Lung microvascular endothelial cell (primary cell): ENCODE measurements at places on chromosomes 6 and 20. TPM values are rescaled to one million over a fixed set of nuclear protein-coding genes. Genes with fewer than 3 reads are reported as not detected.

DNA sequence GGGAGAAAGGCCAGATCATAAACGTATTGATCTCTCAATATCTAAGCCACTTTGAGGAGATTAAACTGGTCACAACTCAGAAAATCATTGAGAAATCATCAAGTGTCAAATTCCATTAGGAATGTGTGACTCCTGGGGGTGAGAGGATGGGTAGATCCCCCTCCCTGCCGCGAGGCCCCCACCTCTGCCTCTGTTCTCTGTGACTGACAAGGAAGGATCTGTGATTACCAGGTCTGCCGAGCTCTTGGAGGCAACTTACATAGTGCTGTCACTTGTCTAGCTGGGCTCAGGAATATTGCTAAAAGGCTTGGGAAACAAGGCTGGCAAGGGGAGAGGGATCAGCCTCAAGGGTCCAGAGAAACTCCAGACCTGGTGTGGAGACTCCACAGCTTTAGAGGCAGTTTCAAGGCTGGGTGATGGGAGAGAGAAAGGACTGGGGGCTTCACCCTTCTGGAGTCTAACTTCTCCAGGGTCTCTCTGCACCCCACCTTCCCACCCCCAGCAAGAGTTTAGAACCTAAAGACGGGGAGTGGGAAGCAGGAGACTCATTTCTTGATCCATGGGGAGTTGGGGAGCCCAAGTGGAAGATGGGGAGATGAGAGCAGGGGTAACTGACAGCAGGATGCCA is 11.6 kb upstream of the ARMC12 start:
- DNase-seq: no peak

- no peak for DNase-seq
These were observed 257.6 kb downstream of the LAMA2 start for GRCh38 chr6:129140526-129140925.

GRCh38 chr6:154849475-154849874 is 116.3 kb downstream of the SCAF8 start:
- DNase-seq: no peak

DNA sequence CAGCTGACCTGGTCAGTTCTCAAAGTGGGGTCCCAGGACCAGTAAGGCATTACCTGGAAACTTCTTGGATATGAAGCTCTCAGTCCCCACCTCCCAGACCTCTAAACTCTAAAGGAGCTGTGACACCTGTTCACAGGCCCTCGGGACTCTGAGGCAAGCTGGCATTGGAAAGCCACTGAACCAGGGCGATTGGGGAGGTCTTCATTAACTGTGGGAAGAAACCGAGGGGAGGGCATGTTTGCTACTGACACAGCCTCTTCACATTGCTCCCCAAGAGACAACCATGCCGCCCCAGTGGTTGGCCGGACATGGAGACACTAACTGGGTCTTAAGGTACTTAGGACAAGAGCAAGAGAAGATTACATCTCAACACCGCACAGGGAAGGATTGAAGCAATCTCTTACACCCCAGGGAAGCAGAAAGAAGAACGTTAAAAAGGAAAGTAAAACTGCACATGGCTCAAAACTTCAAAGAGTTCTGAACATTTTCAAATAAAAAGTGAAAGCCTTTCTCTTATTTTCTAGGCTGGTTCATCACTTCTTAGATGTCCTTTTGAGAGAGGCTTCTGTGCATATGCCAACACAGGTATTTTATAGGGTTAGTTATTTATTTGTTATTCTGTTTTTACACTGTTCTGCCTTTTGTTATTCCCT is 210.0 kb upstream of the CST7 start:
- no peak for DNase-seq

- DNase-seq: no peak
These were observed 52.1 kb downstream of the PLAGL1 start for GRCh38 chr6:143955971-143956370.

DNA sequence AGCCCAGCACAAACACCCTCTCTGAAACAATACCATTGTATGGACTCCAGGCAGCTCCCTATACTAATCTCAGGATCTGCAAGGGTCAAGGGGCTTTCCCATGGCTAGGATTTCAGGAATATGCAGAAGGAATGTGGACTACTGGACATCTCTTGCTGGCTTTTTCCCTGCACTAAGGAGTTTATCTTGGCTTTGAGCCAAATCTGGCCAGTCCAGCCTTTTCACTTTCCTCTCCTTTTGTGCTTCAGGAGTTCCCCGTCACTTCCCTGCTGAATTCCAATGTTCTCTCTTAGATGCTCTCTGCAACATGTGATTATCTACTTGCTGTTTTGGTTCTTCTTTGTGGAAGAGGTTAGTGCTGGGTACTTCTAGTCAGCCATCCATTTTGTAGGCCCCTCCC is 568.2 kb downstream of the HDGFL1 start:
- no peak for DNase-seq

- no peak for DNase-seq
These were observed 95.7 kb upstream of the JARID2 start for GRCh38 chr6:15150207-15150606.

- DNase-seq: peak; percentile 54
These were observed 29.5 kb downstream of the MTHFD1L start for GRCh38 chr6:150894935-150895552.

DNA sequence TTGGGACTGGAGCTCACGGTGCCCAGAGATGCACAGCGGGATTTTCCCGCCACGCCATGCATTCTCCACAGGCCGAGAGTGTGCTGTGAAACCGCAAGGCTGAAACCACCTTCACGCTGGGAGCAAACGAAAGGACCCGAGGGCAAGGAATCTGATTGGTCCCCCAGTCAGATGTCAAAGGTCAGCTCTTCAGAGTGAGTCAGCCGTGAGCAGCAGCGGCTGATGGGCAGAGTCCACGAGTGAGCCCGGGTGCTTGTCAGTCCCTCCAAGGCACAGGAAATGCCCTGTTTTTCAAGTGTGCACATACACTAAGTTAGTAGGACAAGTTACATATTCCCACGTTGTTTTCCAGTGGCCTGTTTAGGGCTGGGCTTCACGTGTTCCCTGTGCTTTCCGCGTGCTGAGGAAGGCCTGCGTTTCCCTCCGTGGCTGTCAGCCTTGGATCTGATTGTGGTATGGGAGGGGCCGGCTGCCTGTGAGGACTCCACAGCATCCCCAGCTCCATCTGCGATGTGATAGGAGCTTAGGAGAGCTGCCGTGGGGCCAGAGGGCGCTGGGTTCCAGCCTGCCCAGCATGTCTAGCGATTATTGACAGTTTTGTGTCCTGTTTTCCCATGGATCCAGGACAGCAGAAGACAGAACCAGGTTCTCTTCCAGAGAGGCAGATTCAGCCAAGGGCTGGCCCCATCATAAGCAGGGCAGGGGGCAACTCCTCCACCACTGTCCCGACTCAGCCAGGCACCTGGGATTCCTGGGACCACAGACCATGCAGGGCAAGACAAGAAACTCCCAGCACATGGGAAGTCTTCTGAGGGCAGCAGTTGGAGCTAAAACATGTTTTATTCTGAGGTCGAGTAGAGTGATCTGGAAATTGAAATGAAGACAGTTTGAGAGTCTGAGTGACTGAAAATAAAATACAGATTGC is 38.2 kb upstream of the FRMD1 start:
- DNase-seq: no peak

DNA sequence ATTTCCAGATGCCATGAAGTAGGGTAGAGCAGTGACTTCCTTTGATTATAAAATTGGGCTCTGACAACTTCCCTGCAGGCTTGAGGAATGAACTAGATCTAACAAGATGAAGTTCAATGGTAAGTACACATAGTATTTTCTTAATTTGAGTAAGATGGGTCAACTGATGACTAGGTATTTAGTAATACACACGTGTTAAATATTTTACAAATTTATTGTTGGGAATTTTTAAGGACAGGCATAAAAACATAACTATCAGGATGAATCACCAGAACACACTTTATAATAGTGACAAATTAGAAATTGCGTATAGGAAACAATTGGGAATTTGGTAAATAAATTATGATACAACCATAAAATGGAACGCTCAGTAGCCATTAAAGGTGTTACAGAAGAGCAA is 762.4 kb upstream of the SLC35B3 start:
- DNase-seq: no peak

DNA sequence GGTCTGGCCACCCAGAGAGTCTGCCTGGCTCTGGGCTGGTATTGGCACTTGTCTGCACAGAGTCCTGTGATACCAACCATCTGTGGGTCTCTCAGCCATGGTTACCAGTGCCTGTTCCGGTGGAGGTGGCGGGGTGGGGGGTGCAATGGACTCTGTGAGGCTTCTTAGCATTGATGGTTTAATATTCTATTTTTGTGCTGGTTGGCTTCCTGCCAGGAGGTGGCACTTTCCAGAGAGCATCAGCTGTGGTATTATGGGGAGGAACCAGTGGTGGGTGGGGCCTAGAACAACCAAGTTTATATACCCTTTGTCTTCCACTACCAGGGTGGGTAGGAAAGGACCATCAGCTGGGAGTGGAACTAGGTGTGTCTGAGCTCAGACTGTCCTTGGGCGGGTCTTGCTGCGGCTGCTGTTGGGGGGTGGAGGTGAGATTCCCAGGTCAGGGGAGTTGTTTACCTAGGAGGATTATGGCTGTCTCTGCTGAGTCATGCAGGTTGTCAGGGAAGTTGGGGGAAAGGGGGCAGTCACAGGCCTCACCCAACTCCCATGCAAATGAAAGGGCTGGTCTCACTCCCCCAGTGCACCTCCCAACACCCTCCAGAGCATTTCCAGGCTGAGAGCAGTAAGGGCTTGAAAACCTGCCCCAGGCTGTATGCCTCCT is 117.5 kb downstream of the FLRT3 start:
- no peak for DNase-seq

RAE1 gene
- total RNA-seq: 15.0 and 16.7 TPM in 2 replicates

CTCFL gene
- total RNA-seq: not detected in 2 replicates

SLC35D3 gene
- not detected in 2 replicates for total RNA-seq

FAM217A gene
- not detected in 2 replicates for total RNA-seq

TMEM14A gene
- 6.2 and 15.5 TPM in 2 replicates for total RNA-seq

GHRH gene
- not detected in 2 replicates for total RNA-seq

TPX2 gene
- 5.8 and 18.1 TPM in 2 replicates for total RNA-seq

NDUFAF4 gene
- 3.7 and 5.6 TPM in 2 replicates for total RNA-seq

HDGFL1 gene
- total RNA-seq: not detected in 2 replicates

MTFR2 gene
- 0.60 and 1.1 TPM in 2 replicates for total RNA-seq
